ENCODE measurements at places on chromosomes 6 and 20.
A peak's percentile ranks its signal among the peaks of the same experiment; 100 is the strongest.

GRCh38 chr6:44859901-44860410, 468.2 kb upstream of the RUNX2 start:
- peak; percentile 5 for DNase-seq

- no peak for DNase-seq
Observed at GRCh38 chr6:125987026-125987617, 782 bp downstream of the TRMT11 start.

DNA sequence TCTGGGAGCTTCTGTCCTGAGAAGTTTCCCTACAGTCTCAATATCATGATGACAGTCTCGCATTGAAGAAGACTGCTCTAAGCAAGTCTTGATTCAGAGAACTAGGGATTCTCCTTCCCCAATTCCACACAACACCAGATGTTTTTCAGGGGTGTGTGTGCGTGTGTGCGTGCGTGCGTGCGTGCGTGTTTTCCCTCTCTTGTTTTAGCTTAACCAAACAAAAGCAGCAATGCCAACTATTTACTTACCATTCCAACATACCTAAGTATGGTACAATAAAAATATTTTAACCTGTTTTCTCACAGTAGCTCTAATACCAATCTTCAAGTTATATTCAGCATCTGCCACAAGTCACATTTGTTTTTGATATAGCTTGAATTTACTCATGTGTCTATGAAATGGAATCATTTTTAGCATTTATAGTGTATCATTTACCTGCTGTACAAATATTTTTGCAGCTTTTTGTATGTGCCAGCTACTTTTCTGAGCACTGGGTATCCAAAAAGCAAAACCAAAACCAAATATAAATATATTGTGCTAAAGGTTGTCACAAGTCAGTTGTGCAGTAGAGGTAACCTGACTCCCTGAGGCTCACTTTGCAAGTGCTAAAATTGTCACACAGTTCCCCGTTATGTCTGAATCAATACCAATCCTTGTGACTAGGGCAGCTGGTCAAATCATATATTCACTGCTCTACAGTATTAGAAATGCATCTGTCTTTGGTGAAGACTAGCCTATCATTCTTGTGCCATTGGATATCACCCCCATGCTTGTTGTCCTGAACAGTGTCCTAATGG, 21.7 kb upstream of the MYLIP start:
- DNase-seq: no peak

DNA sequence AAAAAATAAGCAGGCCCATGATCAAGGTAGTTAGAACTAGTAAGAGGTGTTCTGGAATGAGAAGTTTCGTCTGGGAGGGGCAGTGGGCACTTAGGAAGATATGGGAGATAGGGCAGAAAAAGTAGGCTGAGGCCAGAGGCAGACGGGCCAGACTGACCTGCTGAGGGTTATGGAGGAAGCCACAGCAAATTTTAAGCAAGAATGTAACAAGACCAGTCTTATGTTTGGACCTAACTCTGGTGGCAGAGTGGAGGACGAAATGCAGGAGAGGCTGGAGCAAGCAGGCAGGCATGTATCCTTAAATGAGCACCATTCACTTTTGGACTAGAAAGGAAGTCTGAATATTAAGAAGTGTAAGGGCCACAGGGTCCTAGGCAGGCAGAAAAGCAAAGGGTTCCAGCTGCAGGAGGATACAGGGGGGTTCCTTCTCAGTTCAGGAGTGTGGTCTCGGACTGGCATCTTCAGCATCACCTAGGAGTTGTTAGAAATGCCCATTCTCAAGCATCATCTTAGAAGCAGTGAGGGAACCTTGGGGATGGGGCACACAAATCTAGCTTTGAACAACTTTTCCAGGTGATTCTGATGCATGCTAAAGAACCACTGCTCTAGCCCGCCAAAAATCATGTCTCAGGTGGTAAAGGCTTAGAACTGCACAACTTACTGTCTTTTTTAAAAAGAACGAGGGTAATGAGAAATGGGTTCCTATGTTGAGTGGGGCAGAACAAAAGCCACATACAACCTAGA, 1.7 kb upstream of the DSTN start:
- no peak for DNase-seq

DNA sequence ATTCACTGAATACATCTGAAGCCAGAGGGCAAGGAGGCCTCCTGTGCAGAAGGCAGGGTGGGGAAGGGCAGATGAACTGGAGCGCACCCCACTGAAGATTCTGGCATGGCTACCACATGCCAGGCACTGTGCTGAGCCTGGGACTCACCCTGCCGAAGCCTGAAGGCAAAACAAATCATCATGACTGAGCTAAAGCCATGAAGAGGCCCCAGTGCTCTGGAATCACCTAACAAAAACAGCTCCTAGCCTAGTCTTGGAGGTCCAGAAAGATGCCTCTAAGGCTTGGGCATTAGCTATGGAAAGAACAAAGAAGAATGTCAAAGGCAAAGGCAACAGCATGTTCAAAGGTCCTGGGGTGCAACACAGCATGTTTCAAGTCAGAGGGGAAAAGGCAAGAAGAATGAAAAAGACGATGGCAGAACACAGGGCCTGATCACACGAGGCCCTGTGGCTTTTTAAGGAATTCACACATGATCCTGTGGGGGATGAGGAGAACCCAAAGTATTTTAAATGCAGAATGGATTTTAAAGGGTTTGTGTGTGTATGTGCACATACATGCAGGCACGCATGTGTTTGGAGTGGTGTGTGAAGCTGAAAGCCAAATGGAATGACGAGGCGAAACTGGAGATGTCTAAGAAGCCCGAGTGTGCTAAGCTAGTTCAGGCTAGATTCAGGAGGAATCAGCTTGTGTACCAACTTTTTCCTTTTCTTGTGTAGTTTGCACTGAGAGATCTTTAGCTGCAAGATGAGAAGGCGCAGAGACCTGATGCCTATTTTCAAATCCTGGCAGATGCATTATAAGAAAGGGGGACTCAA, 261.4 kb downstream of the ZNF217 start:
- no peak for DNase-seq

GRCh38 chr6:20678831-20679352, 144.6 kb downstream of the CDKAL1 start:
- DNase-seq: no peak

- no peak for DNase-seq
Observed at GRCh38 chr6:2429460-2429859, 184.1 kb upstream of the GMDS start.

DNA sequence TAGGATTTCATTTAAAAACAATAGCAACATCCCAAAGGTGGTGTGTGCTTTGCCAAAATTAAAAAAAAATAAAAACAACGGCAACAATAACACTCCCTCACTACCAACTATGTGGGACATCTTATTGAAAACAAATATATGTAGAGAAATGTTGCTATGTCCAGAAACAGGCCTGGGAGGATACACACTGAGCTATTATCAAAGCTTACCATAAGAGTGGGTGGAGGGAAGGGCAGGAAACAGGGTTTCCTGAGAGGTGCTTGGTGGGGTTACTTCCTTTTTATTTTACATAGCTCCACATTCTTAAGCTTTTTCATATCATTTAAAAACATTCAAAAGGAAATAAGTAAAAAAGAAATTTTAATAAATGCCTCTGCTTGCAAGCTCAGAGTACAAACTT, 150.0 kb upstream of the RIPOR2 start:
- DNase-seq: no peak

DNA sequence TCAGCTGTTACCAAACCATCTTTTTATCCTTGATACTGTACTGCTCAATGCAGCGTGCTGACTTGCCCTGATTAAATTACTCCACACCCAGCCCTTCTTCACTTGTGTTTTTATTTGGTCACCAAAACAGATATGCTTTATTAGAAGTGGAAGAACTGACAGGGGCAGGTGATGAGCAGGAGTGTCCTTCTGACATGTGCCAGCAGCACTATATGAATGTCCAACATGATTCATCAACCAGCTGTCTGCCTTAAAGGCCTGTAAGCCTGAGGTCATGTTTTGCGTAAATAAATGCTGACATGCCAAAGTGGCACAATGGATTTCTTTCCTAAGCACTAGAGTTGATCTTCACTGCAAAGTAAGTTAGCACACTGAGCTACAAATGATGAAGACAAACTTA, 15.4 kb downstream of the POPDC3 start:
- DNase-seq: no peak

DNA sequence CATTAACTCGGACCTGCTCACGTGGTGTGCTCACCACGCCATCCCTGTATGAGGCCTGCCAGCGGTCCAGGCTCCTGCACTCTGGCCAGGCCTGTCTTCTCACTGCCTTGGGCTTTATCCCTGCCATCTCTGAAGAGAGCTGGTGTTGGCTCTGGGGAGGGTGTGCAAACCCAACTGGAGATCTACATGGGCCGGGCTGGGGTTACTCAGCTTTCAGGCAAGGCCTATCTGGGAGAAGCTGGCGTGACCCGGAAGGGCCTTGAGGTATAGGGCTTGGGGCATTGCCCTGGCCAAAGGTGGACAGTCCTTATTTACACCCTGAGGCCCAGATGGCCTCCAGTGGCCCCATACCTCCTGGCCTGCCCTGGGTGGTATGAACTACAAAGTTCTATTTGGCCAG, 5.0 kb downstream of the SLC29A1 start:
- DNase-seq: no peak

DNA sequence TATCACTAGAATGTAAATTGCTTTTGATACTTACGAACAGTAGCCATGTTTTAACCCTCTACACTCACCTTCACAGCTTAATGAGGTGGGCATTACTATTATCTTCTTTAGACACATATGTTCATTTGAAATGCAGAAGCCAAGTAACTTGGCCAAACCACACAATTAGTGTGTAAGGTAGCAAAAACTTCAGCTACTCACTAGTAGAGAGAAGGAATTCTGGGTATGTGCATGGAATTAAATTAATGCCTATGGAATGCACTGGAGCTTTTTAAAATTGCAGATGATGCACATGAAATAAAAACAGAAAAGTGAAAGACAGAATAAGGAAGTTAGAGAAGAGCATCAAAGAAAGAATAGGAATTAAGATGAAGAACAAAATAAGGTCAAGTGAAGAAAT, 494.0 kb downstream of the ADGRB3 start:
- DNase-seq: no peak

- DNase-seq: no peak
Observed at GRCh38 chr20:44064501-44065400, 122.2 kb downstream of the JPH2 start.

- DNase-seq: no peak
Observed at GRCh38 chr6:6516666-6517458, 71.7 kb upstream of the LY86 start.

GRCh38 chr6:75155631-75156030, 50.2 kb downstream of the COL12A1 start:
- no peak for DNase-seq

GRCh38 chr6:13810688-13811446, 3.5 kb downstream of the MCUR1 start:
- DNase-seq: no peak

Measured in NCI-H187 treated with DMSO at 0.1 percent for 48 hours (cell line).